ENCODE measurements at places on chromosomes 2 and 18. TPM values are rescaled to one million over a fixed set of nuclear protein-coding genes. Genes with fewer than 3 reads are reported as not detected.

Gene ANKRD12
- total RNA-seq: 55.7 TPM

Gene CFAP221
- total RNA-seq: not detected

Gene PER2
- 29.2 TPM for total RNA-seq

Gene SLC4A5
- total RNA-seq: 0.45 TPM

Gene TUBA4B
- total RNA-seq: not detected

All from colonic mucosa (tissue), 4 donors.